ENCODE measurements at places on chromosomes 5 and 9.

DNA sequence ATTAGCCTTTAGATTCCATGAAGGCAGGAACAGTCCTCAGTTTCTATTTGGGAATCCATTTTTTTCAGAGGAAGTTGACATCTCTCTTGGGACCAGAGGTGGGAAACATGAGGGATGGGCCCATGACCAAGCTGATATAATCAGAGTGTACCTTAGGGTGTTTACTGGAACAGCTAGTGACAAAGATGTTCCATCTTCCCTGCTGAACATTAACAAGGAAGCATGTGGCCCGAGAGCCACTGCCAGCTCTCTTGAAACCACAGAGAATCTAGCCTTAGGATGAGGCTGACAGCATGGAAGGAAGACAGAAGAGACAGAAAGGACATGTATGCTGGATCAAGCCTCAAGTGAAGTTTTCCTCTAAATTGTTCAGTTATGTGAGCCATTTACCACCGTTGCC is 16.0 kb downstream of the AQP3 start:
- DNase-seq, result no peak

DNA sequence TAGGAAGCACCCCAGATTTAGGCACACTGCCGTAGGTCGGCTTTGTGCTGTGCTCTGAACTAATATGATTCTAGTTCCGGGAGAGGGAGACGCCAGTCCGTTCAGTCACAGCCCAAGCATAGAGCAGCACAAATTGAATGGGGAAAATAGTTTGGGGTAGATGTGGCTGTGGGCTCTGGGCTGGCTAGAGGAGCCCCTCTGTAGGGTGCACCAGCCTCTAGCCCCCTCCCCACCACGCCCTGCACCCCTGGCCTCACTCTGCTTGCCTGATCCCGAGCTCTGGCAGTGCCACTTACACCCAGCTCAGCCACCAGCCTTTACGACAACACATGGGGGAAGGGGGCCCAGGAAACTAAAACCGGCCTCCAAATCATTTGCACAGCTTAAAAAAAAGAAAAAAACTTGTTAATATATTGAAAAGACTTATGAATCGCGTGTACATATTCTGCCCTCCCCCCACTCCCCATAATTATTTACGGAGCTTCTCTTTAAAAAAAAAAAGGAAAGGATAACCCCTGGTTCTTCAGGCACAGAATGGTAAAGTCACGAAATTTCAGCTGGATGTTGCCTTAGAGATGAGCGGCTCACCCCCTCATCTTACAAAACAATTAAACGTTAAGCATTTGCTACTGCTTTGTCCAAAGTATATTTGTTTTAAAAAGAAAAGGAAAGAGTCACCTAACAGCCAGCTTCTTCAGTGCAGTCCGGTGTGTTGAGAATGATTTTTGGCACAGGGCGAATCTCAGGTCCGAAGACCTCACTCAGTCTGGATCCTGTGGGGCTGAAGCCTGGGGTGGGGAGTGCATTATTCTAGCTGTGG is 3.5 kb downstream of the LMX1B start:
- no peak for DNase-seq

- DNase-seq, result no peak
Measured at GRCh38 chr5:1270933-1271914, 23.6 kb downstream of the TERT start.

DNA sequence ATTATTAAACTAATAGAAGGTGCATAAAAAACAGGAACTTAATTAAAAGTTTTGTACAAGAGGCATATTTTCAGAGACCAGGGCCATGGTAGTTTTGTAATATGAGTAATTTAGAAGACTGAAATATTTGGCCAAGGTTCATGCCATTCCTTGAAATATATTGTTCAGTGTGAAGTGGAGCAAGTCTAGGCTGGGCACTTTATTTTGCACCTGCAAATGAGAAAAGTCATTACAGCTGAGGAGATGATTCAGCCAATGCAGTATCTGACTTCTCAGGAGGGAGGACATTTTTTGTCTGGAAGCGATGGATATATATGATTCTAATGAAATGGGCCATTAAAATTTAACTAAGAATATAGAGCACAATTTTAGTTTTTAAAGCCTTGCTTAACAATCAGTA is 754.0 kb upstream of the ADAMTS16 start:
- no peak for DNase-seq

DNA sequence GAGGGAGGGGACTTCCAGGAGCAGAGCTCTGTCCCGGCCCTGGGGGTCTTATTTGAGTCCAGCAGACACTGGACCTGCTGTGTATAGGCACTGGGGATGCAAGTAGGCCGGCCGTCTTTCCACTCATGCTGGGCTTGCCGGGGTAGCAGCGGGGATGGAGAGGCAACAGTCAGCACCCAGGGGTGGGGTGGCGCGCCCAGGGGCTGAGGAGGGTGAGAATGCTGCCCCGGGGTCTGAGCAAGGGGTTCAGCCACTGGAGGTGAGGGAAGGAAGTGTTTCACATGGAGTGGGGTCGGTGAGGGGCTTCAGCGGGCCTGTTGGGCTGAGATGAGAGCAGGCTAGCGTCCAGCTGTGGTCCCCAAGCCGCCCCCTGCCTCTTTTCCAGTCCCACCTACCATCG is 88.8 kb downstream of the HMCN2 start:
- DNase-seq, result no peak
